ENCODE measurements at places on chromosomes 2 and 18. TPM values are rescaled to one million over a fixed set of nuclear protein-coding genes. Genes with fewer than 3 reads are reported as not detected.

PDE11A gene
- total RNA-seq, result not detected

KLHL30 gene
- total RNA-seq, result 0.05 TPM

- H3K27ac ChIP-seq, result no peak overlapping the region
- no peaks in the 10 kb centered on the region for H3K36me3 ChIP-seq
- peaks cover 23% of the 10 kb centered on the region for H3K27me3 ChIP-seq
- no peak for DNase-seq
- H3K4me3 ChIP-seq, result no peak overlapping the region
- no peaks in the 10 kb centered on the region for H3K4me1 ChIP-seq
Observed at GRCh38 chr2:45170191-45171135, 161.2 kb upstream of the SIX2 start.

- no peak overlapping the region for H3K27ac ChIP-seq
- no peaks in the 10 kb centered on the region for H3K36me3 ChIP-seq
- H3K27me3 ChIP-seq, result no peaks in the 10 kb centered on the region
- no peaks in the 10 kb centered on the region for H3K4me1 ChIP-seq
- DNase-seq, result no peak
Observed at GRCh38 chr2:96931966-96932365, 54.4 kb downstream of the FAM178B start.

ERBB4 gene
- total RNA-seq, result 0.03 TPM

CCDC148 gene
- not detected for total RNA-seq

NCKAP1 gene
- total RNA-seq, result 1.3 TPM

WDR75 gene
- 56.7 TPM for total RNA-seq

SPRED2 gene
- total RNA-seq, result 25.6 TPM

DYSF gene
- total RNA-seq, result 0.05 TPM

OSR1 gene
- not detected for total RNA-seq

DNA sequence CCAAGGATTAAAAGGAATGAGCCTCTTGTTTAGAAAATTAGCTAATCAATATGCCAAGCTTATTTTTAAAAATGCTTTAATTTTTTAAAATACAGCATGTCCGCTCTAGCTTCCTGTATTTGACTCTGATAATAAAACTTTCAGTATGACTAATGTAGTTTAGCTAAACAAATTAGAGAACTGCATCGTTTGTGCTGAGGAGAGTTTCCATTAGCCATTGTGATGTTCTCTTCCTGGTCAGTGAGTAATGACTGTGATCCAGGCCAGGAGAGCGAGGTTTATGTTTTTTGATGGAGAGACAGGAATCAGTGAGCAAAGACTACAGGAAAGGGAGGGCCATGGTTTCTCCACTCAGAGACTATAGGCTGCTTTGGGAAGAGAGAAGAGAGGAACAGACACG is 237.2 kb upstream of the ETAA1 start:
- no peaks in the 10 kb centered on the region for H3K4me1 ChIP-seq
- no peak overlapping the region for H3K4me3 ChIP-seq
- no peaks in the 10 kb centered on the region for H3K27me3 ChIP-seq
- no peak for DNase-seq
- no peaks in the 10 kb centered on the region for H3K36me3 ChIP-seq

GRCh38 chr2:155157065-155157464 is 458.6 kb downstream of the KCNJ3 start:
- H3K36me3 ChIP-seq, result no peaks in the 10 kb centered on the region
- H3K4me1 ChIP-seq, result no peaks in the 10 kb centered on the region
- H3K27ac ChIP-seq, result no peak overlapping the region
- H3K4me3 ChIP-seq, result no peak overlapping the region
- no peak for DNase-seq

- H3K27ac ChIP-seq, result no peak overlapping the region
- H3K4me1 ChIP-seq, result no peaks in the 10 kb centered on the region
- no peak overlapping the region for H3K4me3 ChIP-seq
- no peaks in the 10 kb centered on the region for H3K36me3 ChIP-seq
- H3K27me3 ChIP-seq, result no peaks in the 10 kb centered on the region
Observed at GRCh38 chr2:102505290-102505689, 32.3 kb downstream of the SLC9A4 start.

SNX17 gene
- total RNA-seq, result 107 TPM

ALLC gene
- not detected for total RNA-seq

DNA sequence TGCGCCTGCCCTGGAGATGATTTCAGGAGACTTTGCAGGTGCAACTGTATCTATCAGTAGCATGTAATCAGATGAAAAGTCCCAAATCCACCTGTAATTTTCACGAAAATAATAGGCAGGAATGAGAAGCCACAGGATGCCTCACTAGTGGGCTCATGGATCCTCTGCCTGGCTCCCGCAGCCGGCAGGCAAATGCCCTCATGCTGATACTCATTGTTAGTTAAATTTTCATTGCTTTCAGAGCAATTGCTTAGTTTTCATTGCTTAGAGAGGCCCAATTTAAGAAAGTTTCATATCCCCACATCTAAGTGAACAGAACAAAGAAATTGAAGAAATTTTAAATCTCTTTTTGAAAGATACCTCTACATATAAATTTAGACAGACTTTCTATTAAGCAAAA is 57.6 kb upstream of the CTDP1 start:
- H3K27ac ChIP-seq, result no peak overlapping the region
- no peaks in the 10 kb centered on the region for H3K36me3 ChIP-seq
- H3K27me3 ChIP-seq, result no peaks in the 10 kb centered on the region
- H3K4me3 ChIP-seq, result no peak overlapping the region
- no peak for DNase-seq

- no peak overlapping the region for H3K27ac ChIP-seq
- H3K27me3 ChIP-seq, result no peaks in the 10 kb centered on the region
- H3K4me3 ChIP-seq, result no peak overlapping the region
Observed at GRCh38 chr2:134493797-134494196, 225.0 kb downstream of the TMEM163 start.

CDH2 gene
- 0.19 TPM for total RNA-seq

- no peak overlapping the region for H3K4me3 ChIP-seq
- H3K36me3 ChIP-seq, result no peaks in the 10 kb centered on the region
- no peak overlapping the region for H3K27ac ChIP-seq
- H3K27me3 ChIP-seq, result no peaks in the 10 kb centered on the region
- no peak for DNase-seq
Observed at GRCh38 chr18:1968801-1969498, 602.4 kb downstream of the METTL4 start.

GRCh38 chr2:109295781-109296117 is 166.7 kb downstream of the SH3RF3 start:
- H3K4me1 ChIP-seq, result no peaks in the 10 kb centered on the region
- H3K36me3 ChIP-seq, result no peaks in the 10 kb centered on the region
- DNase-seq, result no peak
- no peaks in the 10 kb centered on the region for H3K27me3 ChIP-seq
- no peak overlapping the region for H3K27ac ChIP-seq
- no peak overlapping the region for H3K4me3 ChIP-seq

POLE4 gene
- 75.8 TPM for total RNA-seq

DNA sequence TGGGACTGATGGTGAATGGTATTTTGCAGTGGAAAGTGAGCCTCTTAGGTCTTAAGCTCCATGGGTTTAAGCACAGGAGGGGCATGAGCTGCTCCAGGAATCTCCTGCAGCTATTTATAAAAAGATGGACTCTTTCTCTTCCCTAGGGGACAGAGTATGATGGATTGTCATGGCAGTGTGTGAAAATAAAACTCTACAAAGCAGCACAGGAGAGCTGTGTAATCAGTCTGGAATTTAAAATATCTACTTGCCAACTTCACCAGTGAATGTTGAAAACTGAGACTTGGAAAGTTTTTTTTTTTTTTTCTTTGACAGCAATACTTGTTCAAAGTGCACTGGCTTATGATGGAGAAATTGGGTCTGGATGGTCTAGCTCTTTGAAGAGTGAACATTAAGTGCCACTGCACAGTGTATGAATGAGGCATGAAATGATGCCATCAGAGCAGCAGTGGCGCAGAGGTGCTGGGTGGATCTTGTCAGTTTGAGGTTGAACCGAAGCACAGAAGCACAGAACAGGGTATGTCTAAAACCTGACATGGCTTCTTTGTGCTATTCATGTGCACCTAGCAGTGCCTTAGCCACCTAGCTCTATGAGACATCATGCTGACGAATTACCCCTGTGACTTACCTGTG is 245.4 kb downstream of the PTPRM start:
- H3K27me3 ChIP-seq, result no peaks in the 10 kb centered on the region
- H3K4me3 ChIP-seq, result no peak overlapping the region
- DNase-seq, result no peak
- H3K4me1 ChIP-seq, result no peaks in the 10 kb centered on the region

LRRTM1 gene
- not detected for total RNA-seq

GRCh38 chr2:2777213-2777612 is 446.1 kb upstream of the MYT1L start:
- H3K27me3 ChIP-seq, result no peaks in the 10 kb centered on the region
- H3K4me1 ChIP-seq, result no peaks in the 10 kb centered on the region
- no peak for DNase-seq
- H3K4me3 ChIP-seq, result no peak overlapping the region
- no peak overlapping the region for H3K27ac ChIP-seq

- no peaks in the 10 kb centered on the region for H3K36me3 ChIP-seq
- H3K27ac ChIP-seq, result no peak overlapping the region
- no peaks in the 10 kb centered on the region for H3K27me3 ChIP-seq
- peaks cover 5% of the 10 kb centered on the region for H3K4me1 ChIP-seq
- no peak overlapping the region for H3K4me3 ChIP-seq
Observed at GRCh38 chr2:105730170-105730569, 14.5 kb upstream of the NCK2 start.

DNA sequence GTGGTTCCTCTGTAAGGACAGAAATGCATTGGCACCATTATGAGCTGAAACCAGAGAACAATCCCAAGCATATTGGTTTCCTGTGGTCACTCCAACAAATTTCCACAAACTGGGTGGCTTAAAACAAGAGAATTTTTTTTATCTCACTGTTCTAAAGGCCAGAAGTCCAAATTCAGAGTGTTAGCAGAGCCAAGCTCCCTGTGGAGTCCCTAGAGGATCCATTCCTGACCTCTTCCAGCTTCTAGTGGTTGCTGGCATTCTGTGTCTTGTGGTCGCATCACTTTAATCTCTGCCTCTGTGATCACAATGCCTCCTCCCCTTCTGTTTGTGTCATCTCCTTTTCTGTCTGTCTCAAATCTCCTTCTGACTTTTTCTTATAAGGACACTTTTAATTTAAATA is 380.3 kb downstream of the NYAP2 start:
- no peaks in the 10 kb centered on the region for H3K27me3 ChIP-seq
- no peak overlapping the region for H3K4me3 ChIP-seq

SERPINB13 gene
- not detected for total RNA-seq

DNA sequence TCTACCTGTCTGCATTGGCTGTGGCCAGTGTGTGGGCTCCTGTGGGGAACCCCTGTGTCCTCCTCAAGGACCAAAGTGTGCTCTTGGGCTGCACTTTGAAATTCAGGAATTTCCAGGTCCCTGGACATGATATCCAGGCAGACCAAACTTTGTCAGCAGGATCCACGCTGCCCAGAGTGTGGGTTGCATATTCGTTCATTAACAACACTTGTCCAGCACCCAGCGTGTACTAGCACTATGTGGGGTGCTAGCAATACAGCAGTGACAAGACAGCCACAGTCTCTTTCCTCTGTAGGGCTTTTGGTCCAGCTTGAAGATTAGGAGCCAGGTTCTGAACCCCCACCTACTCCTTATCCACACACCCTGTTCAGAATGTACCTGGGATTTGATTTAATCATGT is 304.5 kb downstream of the ZNF521 start:
- H3K36me3 ChIP-seq, result no peaks in the 10 kb centered on the region
- H3K4me1 ChIP-seq, result no peaks in the 10 kb centered on the region
- no peak for DNase-seq
- no peak overlapping the region for H3K27ac ChIP-seq
- H3K4me3 ChIP-seq, result no peak overlapping the region
- H3K27me3 ChIP-seq, result no peaks in the 10 kb centered on the region

CGREF1 gene
- total RNA-seq, result not detected

NEB gene
- total RNA-seq, result 0.05 TPM

DNA sequence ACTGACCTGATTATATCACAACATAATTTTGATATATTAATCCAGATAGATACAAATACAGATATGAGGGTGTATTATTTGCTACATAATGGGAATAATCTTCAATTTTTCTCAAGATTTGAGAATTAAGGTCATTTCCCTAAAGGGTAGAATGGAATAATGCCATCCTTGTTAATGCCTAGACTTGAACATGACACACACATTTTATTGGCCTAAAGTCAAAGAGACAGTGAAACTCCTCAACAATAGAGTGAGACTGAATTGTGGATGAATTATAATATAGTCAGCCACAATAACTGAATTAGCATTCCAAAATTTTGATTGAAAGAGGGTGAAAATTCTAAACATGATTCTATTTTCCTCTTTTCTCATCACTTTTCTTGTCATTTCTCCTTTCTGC is 506.0 kb upstream of the CDH2 start:
- no peaks in the 10 kb centered on the region for H3K27me3 ChIP-seq
- H3K36me3 ChIP-seq, result no peaks in the 10 kb centered on the region
- H3K27ac ChIP-seq, result no peak overlapping the region

DNA sequence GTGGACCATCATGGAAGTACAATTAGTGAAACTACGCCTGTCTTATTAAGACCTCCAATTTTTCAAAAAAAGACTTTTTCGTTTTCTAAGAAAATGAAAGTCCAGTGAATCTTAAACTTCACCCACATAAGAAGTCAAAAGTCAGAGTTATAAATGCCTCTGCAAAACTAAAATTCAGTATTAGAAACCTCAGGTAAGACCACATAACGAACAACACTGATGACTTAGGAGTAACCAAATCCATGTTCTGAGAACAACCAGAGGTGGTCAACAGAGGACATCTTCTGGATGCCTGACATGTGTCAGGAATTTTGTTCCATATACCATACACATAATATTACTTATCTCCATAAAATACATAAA is 62.4 kb downstream of the RPL31 start:
- H3K36me3 ChIP-seq, result no peaks in the 10 kb centered on the region
- no peak for DNase-seq
- peak overlapping the region; percentile 35 for H3K4me3 ChIP-seq

SIGLEC15 gene
- total RNA-seq, result 0.21 TPM

CNDP1 gene
- total RNA-seq, result not detected

GRCh38 chr2:230961091-230961491 is 34.8 kb upstream of the SPATA3 start:
- H3K4me3 ChIP-seq, result no peak overlapping the region
- no peak for DNase-seq
- peaks cover 18% of the 10 kb centered on the region for H3K4me1 ChIP-seq
- peaks cover 12% of the 10 kb centered on the region for H3K36me3 ChIP-seq

TCF23 gene
- total RNA-seq, result not detected

GRCh38 chr2:181399027-181399426 is 58.2 kb upstream of the ITGA4 start:
- no peak overlapping the region for H3K4me3 ChIP-seq
- H3K27me3 ChIP-seq, result no peaks in the 10 kb centered on the region
- H3K4me1 ChIP-seq, result peaks cover 2% of the 10 kb centered on the region
- no peaks in the 10 kb centered on the region for H3K36me3 ChIP-seq
- no peak for DNase-seq

UCN gene
- total RNA-seq, result 2.0 TPM

SERPINB11 gene
- total RNA-seq, result not detected

FOXD4L1 gene
- total RNA-seq, result 0.16 TPM

GRCh38 chr2:213317929-213318328 is 33.7 kb downstream of the SPAG16 start:
- DNase-seq, result no peak
- H3K4me1 ChIP-seq, result no peaks in the 10 kb centered on the region
- H3K27ac ChIP-seq, result no peak overlapping the region
- no peaks in the 10 kb centered on the region for H3K36me3 ChIP-seq
- no peaks in the 10 kb centered on the region for H3K27me3 ChIP-seq

- H3K4me1 ChIP-seq, result no peaks in the 10 kb centered on the region
- no peak overlapping the region for H3K4me3 ChIP-seq
- no peaks in the 10 kb centered on the region for H3K36me3 ChIP-seq
- no peak overlapping the region for H3K27ac ChIP-seq
- H3K27me3 ChIP-seq, result no peaks in the 10 kb centered on the region
Observed at GRCh38 chr2:10359246-10359645, 56.5 kb downstream of the HPCAL1 start.

GRCh38 chr2:121360566-121361300 is 75.7 kb upstream of the TFCP2L1 start:
- H3K27me3 ChIP-seq, result no peaks in the 10 kb centered on the region
- H3K4me1 ChIP-seq, result no peaks in the 10 kb centered on the region
- H3K4me3 ChIP-seq, result no peak overlapping the region
- peaks cover 9% of the 10 kb centered on the region for H3K36me3 ChIP-seq
- no peak for DNase-seq

Data from GM12878 (cell line).